Osteoblast (primary cell): ENCODE measurements at places on chromosomes 5 and 9. TPM values are rescaled to one million over a fixed set of nuclear protein-coding genes. Genes with fewer than 3 reads are reported as not detected.

DNA sequence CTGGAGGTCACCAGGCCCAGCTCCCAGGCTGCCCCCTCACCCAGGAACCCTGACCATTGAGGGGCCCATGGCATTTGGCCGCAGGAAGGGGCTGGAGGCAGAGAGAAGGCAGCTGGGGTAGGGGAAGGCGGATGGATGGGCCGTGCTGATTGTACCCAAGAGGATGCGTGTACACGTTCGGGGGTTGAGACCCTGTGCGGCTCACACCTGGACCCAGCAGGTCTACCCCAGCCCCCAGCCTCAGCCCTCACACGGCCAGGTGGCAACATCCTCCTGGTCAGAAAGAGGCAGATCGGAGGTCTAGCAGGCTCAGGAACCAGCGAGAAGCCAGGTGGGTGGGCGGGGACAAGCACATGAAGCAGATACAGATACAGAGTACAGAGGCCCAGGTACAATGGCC, 33.7 kb downstream of the NACC2 start:
- peak; percentile 45 for DNase-seq

DNA sequence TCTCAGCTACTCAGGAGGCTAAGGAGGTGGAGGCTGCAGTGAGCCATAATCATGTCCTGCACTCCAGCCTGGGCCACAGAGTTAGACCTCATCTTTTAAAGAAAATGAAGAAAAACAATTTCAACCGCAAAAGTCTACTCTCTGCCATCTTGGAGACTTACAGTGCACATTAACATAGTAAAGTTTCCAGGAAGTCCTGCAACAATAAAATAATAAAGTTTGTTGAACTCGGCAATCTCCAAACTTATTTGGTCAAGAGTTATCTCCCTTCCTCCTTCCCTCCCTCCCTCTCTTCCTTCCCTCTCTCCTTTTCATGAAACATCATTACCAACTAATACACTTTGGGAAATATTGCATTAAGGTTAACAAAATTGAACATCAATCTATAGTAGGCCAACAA, 94.1 kb upstream of the JAK2 start:
- no peak for DNase-seq

GRCh38 chr5:133843911-133844310, 124.5 kb downstream of the C5orf15 start:
- no peak for DNase-seq

DNA sequence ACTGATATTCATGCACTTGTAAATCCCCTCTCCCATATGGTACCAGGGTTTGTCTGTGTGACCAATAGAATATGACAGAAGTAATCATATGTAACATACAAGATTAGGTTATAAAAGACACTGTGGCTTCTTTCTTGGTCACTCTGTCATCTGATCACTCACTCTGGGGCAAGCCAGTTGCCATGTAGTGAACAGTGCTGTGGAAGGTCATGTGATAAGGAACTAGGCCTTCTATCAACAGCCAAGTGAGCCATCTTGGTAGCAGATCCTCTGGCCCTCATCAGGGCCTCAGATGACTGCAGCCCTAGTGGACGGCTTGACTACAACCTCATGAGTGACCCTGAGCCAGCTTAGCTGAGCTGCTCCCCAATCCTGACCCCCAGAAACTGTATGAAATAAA, 30.0 kb upstream of the MATR3 start:
- DNase-seq, result no peak

GRCh38 chr9:22103685-22104575, 94.8 kb upstream of the CDKN2B start:
- DNase-seq, result no peak

- no peak for DNase-seq
These were observed 44.0 kb upstream of the NCS1 start for GRCh38 chr9:130128251-130128650.

Gene GRIN3A
- total RNA-seq, result not detected in 2 replicates

- peak; percentile 30 for DNase-seq
These were observed 21.7 kb upstream of the OLFM1 start for GRCh38 chr9:135065804-135066203.

DNA sequence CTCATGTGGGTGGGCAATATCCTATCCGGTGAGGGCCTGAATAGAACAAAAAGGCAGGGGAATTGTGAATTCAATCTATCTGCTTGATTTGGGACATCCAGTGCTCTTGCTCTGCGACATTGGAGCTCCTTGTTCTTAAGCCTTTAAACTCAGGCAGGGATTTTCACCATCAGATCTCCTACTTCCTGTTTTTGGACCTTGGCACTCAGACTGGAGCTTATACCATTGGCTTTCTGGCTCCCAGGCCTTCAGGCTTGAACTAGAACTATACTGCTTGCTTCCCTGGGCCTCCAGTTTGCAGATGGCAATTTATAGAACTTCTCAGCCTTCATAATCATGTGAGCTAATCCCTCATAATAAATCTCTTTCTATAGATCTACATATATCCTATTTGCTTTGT, 134.3 kb upstream of the CLINT1 start:
- DNase-seq, result no peak

Gene NTNG2
- 9.4 and 13.0 TPM in 2 replicates for total RNA-seq
